Prostate gland (tissue), 2 donors: ENCODE measurements at places on chromosomes 3 and 15. TPM values are rescaled to one million over a fixed set of nuclear protein-coding genes. Genes with fewer than 3 reads are reported as not detected.

The COL6A6 gene
- total RNA-seq: 0.57 TPM

The FBXO40 gene
- 0.18 TPM for total RNA-seq

The TMC3 gene
- total RNA-seq: 0.23 TPM

The OR5H14 gene
- not detected for total RNA-seq

The OXTR gene
- total RNA-seq: 3.5 TPM

The UBAP1L gene
- total RNA-seq: 1.9 TPM

The NME9 gene
- total RNA-seq: 3.2 TPM

The SERINC4 gene
- 3.9 TPM for total RNA-seq

The IL1RAP gene
- 18.0 TPM for total RNA-seq

The CRELD1 gene
- 46.9 TPM for total RNA-seq

The CMTM6 gene
- 237 TPM for total RNA-seq

The SLC12A1 gene
- total RNA-seq: not detected

The TRIM42 gene
- 1.1 TPM for total RNA-seq

The P2RY14 gene
- total RNA-seq: 0.09 TPM

The CKMT1A gene
- total RNA-seq: 4.6 TPM

The CHRNA7 gene
- total RNA-seq: 9.3 TPM

The EFCC1 gene
- total RNA-seq: 4.0 TPM

The DUOX2 gene
- 2.3 TPM for total RNA-seq

The SNRPN gene
- total RNA-seq: 514 TPM

The CRABP1 gene
- not detected for total RNA-seq

The SLC28A1 gene
- total RNA-seq: not detected

The SLC6A20 gene
- total RNA-seq: not detected

The GOLGA8Q gene
- 2.2 TPM for total RNA-seq

The MDFIC2 gene
- not detected for total RNA-seq

The AMT gene
- total RNA-seq: 8.9 TPM

The TMIE gene
- 1.6 TPM for total RNA-seq

The CHRD gene
- 8.0 TPM for total RNA-seq

The SHC4 gene
- 45.0 TPM for total RNA-seq

The VIPR1 gene
- total RNA-seq: 98.5 TPM

The ECE2 gene
- total RNA-seq: not detected

The KCNAB1 gene
- 5.2 TPM for total RNA-seq
